EL (cell line): ENCODE measurements at places on chromosomes 5 and 9.

DNA sequence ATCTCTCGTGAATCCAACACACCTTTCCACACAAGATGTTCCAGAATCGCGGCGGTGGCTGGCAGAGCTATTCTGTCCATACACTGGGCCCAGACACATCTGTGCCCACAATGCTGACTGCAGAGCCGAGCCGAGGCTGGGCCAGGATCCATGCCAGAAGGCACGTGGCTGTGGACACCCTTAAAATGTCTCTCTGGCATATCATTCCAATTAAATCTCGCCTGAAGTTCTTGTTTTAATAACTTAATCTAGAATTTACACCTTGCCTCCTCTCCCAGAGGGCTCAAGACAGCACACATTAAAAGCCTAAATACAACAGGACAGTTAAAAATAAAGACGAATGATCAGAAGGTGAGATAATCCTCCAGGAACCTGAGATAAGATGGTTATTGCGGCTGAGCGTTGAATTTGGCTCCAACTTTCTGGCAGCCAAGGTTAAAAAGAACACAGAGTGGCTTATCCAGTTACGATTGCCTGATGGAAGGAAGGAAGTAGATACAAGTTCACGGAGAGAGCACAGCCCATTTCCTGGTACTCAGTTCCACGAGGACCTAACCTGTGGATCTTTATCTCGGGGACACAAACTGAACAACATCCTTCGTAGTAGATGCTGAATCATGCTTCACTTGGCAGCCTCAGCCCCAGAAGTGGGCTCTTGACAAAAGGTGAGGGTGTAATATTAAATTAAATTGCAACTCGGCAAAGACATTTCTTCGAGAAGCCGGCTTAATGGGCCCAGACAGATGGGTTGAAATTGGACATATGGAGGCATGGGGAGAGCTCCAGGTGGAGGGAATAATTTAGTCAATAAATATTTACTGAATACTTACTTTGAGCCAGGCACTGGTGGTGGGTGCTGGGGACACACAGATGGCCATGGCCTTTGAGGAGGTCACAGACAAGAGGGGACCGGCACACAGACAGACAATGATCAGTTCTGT is 86.0 kb upstream of the TBC1D2 start:
- no peak for DNase-seq

- no peak for DNase-seq
Observed at GRCh38 chr5:145598983-145599382, 236.2 kb downstream of the PRELID2 start.

DNA sequence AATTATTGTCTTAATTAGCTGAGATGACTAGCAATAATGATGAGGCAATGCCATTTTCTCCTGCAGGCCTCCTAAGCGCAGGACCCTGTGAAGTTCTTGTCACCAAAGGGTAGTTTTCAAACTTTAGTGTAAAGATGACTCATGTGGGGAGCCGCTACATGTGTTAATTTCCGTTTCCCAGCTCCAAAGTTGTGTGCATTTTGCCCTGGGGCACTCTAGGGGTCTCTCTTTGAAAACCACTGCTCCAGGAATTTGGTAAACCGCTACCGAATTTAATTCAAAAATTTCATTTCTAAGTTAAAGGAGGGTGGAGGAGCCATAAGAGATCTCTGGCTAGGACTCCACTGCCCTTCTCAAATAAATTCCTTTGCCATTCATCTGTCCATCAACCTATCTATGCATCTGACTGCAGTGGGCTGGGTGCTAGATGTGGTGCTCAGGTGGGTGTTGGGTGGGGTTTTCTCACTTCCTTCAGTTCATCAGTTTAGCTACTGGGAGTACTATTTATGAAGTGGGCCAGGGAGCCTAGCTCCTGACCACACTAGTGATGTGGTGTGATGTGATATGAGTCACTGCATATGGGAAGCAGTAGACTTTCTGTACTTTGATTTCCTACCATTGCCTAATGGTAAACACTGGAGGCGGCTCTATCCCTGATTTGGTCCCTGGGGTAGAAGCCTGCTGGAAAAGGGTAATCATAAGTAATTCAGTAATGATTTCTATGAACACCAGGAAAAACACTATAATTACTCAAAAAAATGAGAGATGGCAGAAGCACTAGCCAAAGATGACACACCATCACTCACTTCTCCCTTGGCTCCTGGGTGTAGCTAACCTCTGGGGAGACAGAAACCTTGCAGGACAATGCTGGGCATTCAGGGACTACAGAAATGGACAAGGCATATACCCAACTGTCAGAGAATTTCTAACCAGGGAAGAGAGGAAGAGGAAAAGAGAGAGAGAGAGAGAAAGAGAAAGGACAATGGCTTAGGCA is 4.0 kb upstream of the ZSWIM6 start:
- DNase-seq: peak; percentile 84

GRCh38 chr9:80560976-80561375 is 989.2 kb downstream of the TLE4 start:
- no peak for DNase-seq

DNA sequence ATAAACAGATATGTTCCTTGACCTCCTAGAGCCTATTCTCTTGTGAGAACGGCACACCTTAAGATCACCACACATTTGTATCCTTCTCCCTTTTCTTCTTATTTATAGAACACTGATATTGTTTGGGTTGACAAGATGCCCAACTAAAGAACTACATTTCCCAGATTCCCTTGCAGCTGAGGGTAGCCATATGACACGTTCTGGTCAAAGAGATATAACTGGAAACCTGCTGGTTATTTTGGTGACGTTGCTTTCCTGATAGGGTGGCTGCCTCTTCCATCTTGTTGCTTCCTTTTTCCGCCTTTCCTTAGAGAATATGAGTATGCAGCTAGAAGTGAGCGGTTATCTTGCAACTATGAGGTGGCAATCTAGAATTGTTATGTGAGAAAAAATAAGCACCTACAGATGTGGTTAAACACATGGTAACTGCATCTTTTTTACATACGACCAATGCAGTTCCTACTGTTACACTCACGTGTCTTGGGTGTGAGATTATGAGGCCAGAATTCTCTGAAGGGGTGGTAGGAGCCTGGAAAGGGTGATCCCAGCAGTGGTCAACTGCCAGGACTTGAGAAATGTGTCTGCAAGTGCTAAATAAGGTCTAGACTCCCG is 72.9 kb downstream of the SEC61B start:
- DNase-seq: no peak

GRCh38 chr9:121814594-121814993 is 163.2 kb downstream of the DAB2IP start:
- no peak for DNase-seq

DNA sequence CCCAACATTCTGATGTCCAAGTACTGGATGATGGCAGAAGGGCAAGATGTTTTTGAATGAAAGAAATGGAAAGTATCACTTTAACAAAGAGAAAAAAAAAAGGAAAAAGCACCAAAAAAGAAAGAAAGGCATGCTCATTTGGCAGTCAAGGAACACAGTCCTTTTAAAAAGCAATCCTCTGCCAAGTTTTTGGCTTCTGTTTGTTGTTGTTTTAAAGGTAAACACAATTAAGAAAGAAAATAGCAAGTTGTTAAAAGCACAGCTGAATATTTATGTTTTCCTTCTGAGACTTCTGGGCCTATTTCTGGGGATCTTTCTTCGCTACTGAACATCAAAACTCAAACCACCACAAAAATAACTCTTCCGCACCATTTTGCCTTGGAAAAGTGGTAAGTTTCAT is 162.1 kb downstream of the TRPM3 start:
- no peak for DNase-seq

- DNase-seq: peak; percentile 81
Observed at GRCh38 chr5:54719384-54720283, 202.1 kb downstream of the SNX18 start.

DNA sequence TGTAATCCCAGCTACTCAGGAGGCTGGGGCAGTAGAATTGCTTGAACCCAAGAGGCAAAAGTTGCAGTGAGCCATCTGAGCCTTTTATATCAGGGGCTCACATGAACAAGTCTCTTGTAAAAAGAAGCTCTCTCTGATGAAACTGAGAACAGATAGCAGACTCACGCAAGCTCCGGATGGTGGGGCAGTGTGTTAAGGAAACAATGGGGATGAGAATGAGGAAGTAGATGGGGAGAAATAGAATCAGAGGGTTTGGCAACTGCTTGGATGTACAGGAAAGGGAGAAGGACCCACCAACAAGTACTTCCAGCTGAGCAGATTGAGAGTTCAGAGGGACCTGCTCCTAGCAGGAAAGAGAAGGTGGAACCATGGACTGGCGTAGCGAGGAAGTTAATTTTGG is 18.6 kb downstream of the TMEM252 start:
- DNase-seq: no peak

DNA sequence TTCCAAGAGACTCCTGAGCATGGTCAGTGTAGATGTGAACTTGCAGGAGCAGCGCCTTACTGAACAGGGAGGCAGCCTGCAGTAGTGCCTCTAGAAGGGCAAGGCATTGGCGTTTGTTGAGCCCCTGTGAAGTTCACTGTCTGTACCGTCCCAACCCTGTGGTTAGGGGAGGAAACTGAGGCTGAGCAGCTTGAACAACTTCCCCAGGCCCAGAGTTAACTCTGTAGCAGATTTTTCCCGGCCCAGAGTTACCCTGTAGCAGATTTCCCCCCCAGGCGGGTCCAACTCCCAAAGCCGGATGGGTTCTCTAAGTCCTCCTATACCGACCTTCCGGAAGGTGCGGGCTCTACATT is 9.6 kb downstream of the LMX1B start:
- DNase-seq: no peak

DNA sequence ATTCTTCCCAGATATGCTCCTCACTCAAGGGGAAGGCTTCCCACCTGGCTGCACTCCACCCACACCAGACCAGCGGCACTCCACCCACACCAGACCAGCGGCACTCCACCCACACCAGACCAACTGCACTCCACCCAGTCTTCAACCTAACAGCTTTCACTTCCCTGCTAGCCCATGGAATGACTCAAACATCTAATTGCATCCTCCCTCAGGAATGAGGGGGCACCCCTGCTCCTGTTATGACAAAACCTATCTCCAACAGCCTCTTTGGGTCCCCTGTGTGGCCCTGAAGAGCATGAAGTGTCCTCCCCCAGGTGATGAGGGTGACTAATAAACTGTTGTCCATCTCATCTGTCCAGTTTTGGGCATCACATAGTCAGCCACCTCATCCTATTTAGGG is 556.6 kb upstream of the TUSC1 start:
- peak; percentile 29 for DNase-seq

- DNase-seq: no peak
Observed at GRCh38 chr5:152568016-152568415, 162.9 kb upstream of the NMUR2 start.

DNA sequence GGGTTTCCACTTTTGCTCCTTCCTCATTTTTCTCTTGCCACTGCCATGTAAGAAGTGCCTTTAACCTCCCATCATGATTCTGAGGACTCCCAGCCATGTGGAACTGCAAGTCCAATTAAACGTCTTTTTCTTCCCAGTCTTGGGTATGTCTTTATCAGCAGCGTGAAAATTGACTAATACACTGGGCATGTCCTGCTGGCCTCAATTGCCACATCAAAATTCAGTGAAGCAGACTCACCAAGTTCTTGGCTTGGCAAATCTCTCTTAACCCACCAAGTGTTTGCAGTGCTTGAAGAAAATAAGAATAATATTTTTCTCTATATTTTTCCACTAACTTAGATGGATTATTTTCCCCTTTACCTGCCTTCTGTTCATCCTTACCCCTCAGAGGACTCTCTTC is 212.0 kb downstream of the BRINP1 start:
- DNase-seq: no peak

GRCh38 chr9:108048406-108049025 is 558.9 kb upstream of the KLF4 start:
- no peak for DNase-seq

GRCh38 chr5:82058710-82059109 is 86.9 kb downstream of the ATG10 start:
- no peak for DNase-seq

GRCh38 chr9:72557549-72557948 is 36.1 kb downstream of the TMC1 start:
- peak; percentile 98 for DNase-seq

- no peak for DNase-seq
Observed at GRCh38 chr5:54108136-54108535, 202.2 kb downstream of the ARL15 start.

DNA sequence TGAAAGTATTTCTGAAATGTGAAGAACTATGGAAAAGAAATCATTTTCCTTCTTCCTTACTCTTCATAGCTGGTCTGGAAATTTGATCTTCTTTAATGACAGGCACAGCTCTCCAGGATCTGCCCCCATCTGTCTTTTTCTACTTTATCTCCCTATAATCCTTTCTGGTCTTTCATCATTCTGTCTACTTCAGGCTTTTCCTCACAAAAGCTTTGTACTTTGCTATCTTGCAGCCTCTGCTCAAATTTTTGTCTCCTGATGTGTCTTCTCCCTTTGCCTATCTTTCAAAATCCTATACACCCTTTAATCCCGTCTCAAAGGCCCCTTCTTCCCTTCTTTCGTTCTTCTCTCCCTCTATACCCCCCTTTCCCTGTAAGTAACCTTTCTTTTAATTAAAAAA is 114.9 kb upstream of the ATP10B start:
- DNase-seq: no peak

DNA sequence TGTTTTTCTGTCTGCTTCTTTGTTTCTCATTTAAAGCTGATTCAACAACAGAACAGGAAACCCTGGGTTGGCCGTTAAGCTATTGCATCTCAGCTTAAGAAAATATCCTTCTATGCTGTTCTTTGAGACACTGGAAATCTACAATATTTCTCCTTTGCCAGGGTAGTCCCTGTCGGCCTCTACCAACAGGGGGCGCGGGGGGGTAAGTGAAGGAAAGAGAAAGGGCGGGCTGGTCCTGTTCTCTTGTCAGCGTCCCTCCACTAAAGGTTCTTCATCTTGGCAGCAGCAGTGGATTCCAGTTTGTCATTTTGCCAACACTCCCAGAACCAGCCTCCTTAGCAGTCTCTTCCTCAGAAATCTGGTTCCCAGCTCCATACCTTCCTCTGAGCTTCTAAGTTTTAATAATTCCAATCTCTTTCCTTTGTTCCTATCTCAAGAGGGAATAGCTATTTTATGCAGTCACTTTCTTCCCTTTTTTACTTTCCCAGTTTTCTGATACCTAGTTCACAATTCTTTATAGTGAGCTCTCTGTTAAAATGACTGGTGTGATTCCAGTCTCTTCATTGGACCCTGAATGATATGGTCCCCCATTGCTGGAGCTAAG is 222.3 kb downstream of the GLIS3 start:
- DNase-seq: peak; percentile 81

- DNase-seq: peak; percentile 66
Observed at GRCh38 chr9:137550231-137550621, at the start of gene PNPLA7. Gene PNPLA7 (minus strand): TSS chr9:137550402. CDS start chr9:137550197, 205 bp downstream.

GRCh38 chr5:81754621-81755020 is 3.7 kb upstream of the SSBP2 start:
- DNase-seq: no peak

DNA sequence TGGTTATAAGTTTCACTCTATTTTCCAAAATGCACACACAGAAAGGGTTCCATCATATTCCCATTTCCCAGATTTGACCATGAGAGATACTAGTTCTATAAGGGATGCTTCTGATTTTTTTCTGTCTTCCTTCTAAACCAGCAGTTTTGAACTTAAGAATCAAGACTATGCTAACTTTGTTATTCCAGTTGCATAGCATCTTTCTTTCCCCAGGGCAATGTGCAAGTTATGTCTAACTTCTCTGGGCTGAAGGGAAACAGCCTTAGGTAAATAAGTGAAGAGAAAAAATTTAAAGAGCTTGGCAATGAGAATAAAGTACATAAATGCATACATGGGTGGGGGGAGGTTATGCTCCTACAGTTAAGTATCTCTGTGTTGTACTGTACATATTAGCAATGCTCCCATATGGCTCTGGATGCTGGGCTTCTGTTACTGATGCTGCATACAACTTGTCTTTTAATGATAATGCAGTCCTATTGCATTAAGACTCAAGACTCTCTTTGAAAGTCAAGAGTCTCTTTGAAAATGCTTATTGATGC is 125.8 kb upstream of the SLC12A2 start:
- no peak for DNase-seq

GRCh38 chr9:117696154-117696553 is 8.0 kb upstream of the TLR4 start:
- DNase-seq: no peak
